ENCODE measurements at places on chromosomes 5 and 9.

- no peak for DNase-seq
These were observed 1202.4 kb upstream of the SEMA6A start for GRCh38 chr5:117776977-117777376.

DNA sequence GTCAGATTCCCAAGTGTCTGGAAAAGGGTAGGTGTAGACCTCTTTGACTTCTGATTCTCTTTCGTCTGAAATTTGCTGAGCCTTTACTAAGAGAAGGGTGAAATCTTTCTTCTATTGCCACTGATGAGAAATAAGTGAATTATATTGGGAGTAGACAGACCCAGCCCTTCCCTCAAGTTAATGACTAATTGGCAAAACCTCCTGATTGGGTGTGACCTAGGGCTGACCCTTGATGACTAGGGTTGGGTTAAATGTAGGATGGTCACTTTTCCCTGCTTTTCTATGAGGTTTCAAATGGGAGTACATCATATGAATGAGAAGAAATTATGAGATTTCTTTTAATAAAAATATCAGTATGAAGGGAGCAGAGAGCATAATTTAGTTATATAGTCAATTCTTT is 73.4 kb upstream of the C5orf46 start:
- DNase-seq = no peak

DNA sequence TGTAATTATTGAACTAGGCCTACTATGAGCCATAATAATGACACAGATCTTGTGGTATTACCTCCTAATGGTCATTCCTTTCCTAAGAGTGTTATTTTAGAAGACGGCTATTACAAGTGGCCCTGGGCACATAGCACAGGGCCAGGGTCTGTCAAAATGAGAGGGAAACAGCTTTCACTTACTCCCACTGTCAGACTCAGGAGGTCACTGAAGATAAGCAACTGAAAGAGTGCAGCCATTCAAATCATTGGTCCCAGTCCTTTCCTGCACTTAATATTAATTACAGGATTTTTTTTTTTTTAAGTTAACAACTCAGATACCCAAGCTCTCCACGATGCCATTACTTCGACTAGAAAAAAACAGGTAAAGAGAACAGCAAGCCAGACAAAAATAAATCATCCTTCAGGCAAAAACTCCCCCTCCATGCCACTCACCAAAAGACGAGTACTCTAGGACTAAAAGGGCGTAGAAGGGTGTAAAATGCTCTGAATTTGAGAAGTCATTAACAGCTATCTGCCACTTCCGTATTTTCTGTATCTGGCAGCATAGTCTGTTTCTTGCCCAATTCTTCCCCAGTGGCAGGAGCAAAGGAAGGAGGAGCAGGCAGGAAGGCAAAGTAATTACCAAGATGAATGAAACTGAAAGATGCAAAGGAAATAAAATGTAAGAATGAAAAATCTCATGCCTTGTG is 87.4 kb downstream of the ZNF608 start:
- DNase-seq = no peak

- peak; percentile 77 for DNase-seq
These were observed 8.9 kb upstream of the SPATA31E1 start for GRCh38 chr9:87873607-87874303.

DNA sequence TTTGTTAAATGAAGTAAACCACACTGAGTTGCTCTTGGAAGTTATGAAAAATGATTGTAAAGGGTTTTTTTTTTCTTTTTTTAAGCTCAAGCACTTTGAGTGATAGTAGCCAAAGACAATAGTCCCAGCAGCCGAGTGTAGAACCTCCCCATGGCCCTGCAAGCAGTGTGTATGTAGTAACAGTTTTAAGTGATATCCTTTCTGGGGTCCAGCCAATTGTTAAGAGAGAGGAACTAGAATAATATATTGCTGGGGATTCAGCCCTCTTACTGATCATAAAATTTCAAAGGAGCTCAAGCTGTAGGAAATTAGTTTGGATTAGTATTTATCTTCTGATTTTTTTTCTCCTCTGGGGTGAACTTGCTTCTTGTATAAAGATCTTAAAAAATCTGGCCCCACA is 43.2 kb downstream of the NPR3 start:
- DNase-seq = no peak

GRCh38 chr5:76600716-76601115 is 22.5 kb downstream of the F2RL2 start:
- DNase-seq = no peak

DNA sequence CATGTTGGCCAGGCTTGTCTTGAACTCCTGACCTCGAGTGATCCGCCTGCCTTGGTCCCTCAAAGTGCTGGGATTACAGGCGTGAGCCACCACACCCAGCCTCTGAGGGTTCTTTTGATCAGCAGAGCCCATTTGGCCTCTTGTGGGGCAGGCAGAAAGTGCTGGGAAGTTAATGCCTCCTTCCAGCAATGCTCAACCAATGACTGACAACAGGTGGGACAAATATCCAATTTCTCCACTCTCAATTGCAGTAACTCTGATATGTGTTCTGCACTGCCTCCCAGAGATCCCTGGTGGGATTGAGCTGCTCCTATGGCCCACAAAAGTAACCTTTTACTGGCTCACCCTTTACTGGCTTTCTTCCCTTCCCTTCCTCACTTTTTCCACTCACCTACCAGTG is 79.9 kb upstream of the APC start:
- no peak for DNase-seq

DNA sequence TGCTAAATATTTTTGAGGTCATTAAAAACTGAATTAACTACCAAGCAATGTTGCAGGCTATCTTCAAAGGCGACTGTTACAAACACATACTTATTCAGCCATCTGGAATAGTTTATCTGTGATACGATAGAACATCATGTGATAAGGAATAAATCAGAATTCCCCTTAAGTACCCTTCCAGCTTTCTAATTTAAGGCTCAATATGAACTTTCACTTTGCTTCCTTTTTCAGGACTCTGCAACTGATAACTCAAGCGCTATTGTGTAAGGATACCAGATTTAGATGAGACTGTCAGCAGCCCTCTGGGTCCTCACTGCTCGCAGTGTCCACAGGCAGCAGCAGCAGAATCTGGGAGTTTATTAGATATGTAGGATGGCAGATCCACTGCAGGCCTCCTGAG is 416.3 kb downstream of the SPATA31D1 start:
- DNase-seq = no peak

DNA sequence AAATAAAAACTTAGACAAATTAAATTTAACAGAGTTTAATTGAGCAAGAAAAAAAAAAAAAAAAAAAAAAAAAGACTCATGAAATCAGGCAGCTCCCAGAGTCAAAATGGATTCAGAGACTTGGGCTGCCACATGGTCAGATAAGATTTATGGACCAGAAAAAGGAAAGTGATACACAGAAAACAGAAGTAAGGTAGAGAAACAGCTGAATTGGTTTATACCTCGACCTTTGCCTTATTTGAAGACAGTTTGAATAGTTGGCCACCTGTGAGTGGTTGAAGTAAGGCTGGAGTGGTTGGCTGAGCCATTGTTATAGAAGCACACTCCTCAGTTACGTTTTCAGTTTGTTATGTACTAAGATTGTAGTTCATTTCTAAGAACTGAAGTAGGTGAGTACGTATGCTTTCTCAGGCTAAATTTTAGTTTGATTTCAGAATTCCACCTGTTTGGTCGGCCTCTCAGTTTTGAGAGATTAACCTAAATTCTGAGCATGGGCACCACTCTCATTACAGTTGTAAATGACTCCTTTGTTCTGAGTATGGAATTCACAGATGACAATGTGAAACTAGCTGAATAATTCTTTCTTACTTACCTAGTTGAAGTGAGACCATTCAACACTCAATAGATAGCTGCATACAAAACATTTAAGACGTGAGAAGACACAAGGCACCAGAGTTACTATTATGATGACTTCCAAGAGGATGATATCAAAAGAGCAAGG is 149.0 kb downstream of the AOPEP start:
- DNase-seq = no peak

DNA sequence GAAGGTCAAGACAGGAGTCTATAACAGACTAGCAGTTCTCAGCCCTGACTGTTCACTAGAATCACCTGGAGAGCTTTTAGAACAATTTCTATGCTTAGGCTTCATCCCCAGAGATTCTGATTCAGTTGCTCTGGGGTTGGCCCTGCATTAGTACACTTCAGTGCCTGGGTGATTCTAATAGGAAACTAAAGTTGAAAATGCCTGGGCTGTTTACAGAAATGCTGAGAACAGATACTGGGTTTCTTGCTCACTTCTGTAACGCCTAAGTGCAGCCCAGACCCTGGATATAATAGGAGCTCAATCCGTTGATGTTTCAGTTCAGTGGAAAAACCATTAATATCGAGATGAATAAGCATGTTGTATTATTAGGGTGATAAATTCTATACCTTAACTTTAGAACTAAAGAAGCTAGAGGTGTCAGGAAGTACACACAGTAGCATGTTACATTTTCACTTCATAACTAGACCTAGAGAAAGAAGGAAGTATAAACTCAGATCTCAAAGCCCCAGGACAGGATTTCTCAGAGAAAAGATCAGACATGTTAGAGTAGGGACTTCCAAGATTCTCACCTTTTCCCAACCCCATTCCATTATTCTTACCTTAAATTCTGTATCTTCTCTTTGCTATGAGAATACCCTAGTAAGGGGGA is 20.4 kb downstream of the HAVCR2 start:
- DNase-seq = no peak

DNA sequence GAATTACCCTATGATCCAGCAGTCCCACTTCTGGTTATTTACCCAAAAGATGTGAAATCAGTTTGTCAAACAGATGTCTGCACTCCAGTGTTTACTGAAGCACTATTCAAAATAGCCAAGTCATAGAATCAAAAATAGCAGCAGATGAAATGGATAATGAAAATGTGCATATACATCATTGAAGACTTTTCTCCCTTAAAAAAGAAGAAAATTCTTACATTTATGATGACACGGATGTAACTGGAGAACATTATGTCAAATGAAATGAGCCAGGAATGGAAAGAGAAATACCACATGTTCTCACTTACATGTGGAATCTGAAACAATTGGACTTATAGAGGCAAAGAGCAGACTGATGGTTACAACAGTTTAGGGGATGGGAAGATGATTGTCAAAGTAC is 21.5 kb upstream of the PLEKHG4B start:
- no peak for DNase-seq

DNA sequence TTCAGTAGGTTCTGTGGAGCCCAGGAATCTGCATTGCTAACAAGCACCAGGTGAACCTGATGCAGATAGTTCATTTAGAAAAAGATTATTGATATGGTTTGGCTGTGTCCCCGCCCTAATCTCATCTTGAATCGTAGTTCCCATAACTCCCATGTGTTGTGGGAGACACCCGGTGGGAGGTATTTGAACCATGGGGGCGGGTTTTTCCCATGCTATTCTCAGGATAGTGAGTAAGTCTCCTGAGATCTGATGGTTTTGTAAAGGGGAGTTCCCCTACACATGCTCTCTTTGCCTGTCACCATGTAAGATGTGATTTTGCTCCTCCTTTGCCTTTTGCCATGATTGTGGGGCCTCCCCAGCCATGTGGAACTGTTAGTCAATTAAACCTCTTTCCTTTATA is 212.0 kb downstream of the RAB3C start:
- no peak for DNase-seq

DNA sequence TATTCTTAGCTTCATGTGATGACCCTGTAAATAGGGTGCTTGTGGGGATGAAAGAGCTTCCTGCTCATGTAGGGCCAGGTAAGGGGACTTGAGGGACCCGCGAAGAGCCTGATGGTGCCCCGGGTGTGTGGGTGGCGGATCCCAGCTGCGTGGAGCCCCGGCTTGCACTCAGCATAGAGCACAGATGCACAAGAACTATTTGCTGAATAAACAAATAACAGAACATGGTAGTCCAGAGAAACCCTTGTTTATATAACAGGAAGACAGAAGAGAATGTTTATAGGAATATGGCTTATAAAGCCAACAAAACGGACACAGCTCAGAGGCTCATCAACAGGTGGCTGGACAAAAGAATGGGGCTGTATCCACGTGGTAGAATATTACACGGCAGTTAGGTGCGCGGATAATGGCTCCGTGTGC is 106.9 kb upstream of the COL5A1 start:
- DNase-seq = no peak

GRCh38 chr5:139468421-139468931 is 2.3 kb upstream of the SMIM33 start:
- DNase-seq = no peak

DNA sequence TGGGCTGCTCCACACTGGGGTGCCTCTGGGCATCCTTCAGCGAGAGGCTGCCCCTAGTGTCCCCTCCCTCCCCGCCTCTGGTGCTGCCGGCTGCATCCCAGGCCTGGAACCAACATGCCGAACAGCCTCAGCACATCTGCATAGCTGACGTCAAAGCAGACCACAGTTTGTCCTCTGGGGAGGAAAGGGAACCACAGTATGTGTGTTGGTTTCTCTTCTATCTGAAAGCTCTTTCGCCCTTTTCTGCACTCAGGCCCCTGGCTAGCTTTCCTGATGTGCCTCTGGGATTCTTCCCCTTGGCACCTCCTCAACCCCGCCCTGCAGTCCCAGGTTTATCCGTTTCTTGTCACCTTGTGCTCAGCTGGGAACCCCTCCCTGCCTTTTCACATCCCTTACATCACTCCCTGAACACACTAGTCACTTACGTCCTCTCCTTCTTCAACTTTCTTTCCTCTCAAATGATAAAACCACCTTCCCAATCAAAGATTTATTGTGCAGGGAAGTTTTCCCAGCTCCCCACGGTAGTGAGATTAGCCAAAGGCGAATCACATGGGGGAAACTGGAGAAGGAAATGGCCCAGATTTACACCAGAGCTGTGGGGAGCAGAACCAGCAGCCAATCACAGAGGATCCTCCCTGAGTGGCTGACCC is 35.5 kb upstream of the B4GALT1 start:
- DNase-seq = no peak

DNA sequence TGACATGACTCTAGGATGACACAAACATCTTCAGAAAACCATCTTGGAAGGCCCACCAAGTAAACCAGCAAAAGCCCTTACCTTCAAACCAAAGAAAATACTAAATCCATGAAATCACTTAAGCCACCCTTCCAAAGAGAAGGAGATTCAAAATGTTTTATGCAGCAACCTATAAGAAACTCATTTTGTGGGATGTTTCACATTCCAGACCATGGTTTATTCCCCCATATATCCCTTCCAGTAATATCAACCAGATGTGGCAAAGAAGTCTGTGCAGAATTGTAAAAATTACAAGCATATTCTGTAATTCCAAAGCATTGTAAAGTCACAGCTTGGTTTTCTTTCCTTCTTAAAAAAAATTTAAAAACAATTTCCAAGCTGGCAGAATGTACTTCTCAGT is 117.4 kb downstream of the SLIT3 start:
- no peak for DNase-seq

- no peak for DNase-seq
These were observed 32.9 kb downstream of the NDST1 start for GRCh38 chr5:150540615-150541396.

GRCh38 chr5:167511-167910 is 23.8 kb upstream of the LRRC14B start:
- DNase-seq = no peak

- DNase-seq = no peak
These were observed 19.6 kb downstream of the KDM4C start for GRCh38 chr9:6777213-6777902.

GRCh38 chr9:124437086-124437485 is 13.2 kb upstream of the ADGRD2 start:
- DNase-seq = no peak

All from vagina (tissue), 2 donors.